ENCODE measurements at places on chromosomes 2 and 18.

DNA sequence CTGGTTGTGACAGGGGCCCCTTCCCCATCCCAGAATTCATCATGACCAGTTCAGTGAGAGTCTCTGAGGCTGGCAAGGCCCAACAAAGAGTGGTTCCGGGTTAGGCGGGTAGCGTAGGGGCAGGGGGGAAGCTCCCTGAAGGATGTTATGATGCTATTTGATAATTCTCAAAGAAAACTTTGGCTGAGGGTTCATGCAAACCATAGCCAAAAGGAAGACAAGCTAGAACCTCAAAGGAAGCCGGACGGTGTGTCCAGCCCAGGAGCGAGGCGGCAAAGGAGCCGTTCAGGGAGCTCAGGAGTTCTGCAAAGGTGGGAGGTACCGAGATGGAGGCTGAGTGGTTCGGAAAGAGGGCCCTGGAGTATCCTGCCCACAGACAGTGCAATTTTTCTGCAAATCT, 226.8 kb upstream of the RAB6C start:
- no peak for DNase-seq

- no peak for DNase-seq
Observed at GRCh38 chr2:20585710-20586594, 64.9 kb downstream of the HS1BP3 start.

GRCh38 chr2:223099561-223099960, 47.6 kb downstream of the KCNE4 start:
- DNase-seq = no peak

DNA sequence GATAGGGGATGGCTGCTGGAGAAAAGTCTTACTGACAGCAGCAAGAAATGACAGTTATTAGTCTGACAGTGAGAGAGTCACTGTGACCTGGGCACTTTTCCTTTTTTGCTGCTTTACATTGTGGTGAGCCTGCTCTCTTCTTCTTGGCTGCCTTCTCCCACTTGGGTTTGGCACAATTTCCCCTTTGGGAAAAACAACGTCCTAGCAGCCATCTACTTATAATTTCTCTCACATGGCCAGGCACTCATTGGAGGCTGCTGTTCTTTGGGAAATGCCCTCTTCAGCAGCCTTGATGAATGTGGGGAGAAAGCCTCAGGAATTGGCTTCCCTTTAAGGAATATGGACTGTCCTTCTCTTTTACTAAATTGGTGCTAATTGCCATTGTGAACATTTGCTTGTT, 60.4 kb upstream of the SLC1A4 start:
- DNase-seq = no peak

GRCh38 chr2:162217598-162217997, 25.6 kb downstream of the FAP start:
- DNase-seq = no peak

- DNase-seq = no peak
Observed at GRCh38 chr2:224178056-224178455, 139.0 kb upstream of the SERPINE2 start.

DNA sequence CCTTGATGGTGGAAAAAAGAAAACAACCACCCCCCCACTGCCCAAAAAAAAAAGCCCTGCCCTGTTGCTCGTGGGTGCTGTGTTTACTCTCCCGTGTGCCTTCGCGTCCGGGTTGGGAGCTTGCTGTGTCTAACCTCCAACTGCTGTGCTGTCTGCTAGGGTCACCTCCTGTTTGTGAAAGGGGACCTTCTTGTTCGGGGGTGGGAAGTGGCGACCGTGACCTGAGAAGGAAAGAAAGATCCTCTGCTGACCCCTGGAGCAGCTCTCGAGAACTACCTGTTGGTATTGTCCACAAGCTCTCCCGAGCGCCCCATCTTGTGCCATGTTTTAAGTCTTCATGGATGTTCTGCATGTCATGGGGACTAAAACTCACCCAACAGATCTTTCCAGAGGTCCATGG, 28.0 kb downstream of the MAL start:
- DNase-seq = no peak

DNA sequence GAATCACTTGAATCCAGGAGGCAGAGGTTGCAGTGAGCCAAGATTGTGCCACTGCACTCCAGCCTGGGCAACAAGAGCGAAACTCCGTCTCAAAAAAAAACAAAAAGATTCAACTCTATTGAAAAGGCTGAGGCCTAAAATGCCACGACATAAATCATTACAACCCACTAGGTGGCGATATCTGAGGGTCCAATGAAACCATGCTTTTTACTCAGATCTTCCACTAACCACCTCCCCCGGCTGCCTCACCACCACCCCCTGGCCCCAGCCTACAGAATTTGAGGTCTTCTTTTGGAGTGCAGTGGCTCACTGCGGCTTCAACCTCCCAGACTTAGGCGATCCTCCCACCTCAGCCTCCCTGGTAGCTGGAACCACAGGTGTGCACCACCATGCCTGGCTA, 57.5 kb downstream of the AP1S3 start:
- DNase-seq = no peak

Data from stimulated activated CD8-positive, alpha-beta memory T cell treated with anti-CD3 and anti-CD28 coated beads, Interleukin-2, amount 100 ng/mL, for 1 hour (primary cell).